Caco-2 (cell line): ENCODE measurements at places on chromosomes 12 and 14. TPM values are rescaled to one million over a fixed set of nuclear protein-coding genes. Genes with fewer than 3 reads are reported as not detected.

VRTN gene
- total RNA-seq: 1.7 and 1.8 TPM in 2 replicates

DNA sequence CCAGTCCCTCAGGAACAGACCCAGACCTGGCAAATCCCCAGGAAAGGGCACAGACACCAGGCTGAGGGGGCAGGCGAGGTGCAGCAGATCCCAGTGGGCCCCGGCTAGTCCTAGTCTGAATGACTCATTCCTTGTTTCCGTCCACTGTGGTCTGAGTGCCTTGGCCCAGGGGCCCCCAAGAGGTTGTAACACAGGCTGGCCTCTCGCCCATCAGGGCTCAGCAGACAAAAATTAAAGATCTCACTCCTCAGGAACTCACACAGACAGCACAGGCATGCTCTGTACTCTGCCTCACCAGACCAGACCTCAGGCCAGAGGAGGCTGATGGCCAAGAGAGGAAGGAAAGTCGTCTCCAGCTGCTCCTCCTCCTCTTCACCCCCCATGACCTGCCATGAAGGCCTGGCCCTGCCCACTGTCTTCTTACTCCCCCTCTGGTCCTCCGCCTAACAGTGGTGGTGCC, 7.7 kb upstream of the LTBP2 start:
- no peaks in the 10 kb centered on the region for H3K27me3 ChIP-seq
- DNase-seq: no peak
- peaks cover 28% of the 10 kb centered on the region for H3K4me1 ChIP-seq
- H3K4me3 ChIP-seq: no peak overlapping the region

GTF2A1 gene
- total RNA-seq: 35.1 and 42.7 TPM in 2 replicates

DNA sequence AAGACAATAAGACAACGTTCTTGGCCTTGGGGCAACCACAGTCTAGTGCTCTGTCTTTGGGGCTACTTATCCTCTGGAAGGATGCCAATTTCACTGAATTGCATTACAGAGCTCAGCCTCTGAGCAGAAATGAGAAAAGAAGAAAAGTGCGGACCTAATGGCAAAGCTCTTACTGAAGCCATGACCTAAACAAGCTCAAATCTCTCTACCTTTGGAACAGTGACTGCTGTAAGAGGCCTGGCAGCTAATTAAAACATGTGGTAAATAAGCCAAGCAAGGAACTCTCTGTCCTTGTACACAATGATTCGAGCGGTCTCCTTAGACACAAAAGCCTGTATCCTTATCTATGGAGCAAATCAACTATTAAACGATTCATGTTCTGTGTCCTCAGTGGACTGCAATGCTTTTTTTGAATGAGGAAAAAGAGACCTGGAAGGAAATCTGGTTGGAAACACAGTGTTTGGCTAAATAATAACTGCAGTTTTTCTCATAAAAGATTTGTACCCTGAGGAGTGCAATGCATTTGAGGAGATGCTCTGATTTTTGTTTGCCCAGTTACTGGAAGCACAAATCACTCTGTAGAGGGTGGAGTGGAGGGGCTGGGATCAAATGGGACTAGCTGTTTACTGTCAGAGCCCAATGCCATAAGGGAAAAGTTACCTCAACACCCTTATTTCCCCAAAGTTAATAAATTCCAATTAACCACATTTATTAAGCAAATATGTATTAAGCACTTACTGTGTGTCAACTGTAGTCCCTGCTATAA, 113.9 kb downstream of the NDUFA12 start:
- no peaks in the 10 kb centered on the region for H3K27me3 ChIP-seq
- H3K36me3 ChIP-seq: no peaks in the 10 kb centered on the region
- DNase-seq: no peak
- no peak overlapping the region for H3K4me3 ChIP-seq

- H3K4me3 ChIP-seq: no peak overlapping the region
- no peaks in the 10 kb centered on the region for H3K27me3 ChIP-seq
- 0 out of 2 replicates have a peak, but pooled peaks cover 5% of the 10 kb centered on the region for H3K4me1 ChIP-seq
- no peaks in the 10 kb centered on the region for H3K36me3 ChIP-seq
Observed at GRCh38 chr12:28824193-28824846, 324.8 kb upstream of the FAR2 start.

G2E3 gene
- 23.0 and 25.1 TPM in 2 replicates for total RNA-seq

NINJ2 gene
- total RNA-seq: 6.5 and 7.0 TPM in 2 replicates

WNK1 gene
- total RNA-seq: 206 and 224 TPM in 2 replicates

DNA sequence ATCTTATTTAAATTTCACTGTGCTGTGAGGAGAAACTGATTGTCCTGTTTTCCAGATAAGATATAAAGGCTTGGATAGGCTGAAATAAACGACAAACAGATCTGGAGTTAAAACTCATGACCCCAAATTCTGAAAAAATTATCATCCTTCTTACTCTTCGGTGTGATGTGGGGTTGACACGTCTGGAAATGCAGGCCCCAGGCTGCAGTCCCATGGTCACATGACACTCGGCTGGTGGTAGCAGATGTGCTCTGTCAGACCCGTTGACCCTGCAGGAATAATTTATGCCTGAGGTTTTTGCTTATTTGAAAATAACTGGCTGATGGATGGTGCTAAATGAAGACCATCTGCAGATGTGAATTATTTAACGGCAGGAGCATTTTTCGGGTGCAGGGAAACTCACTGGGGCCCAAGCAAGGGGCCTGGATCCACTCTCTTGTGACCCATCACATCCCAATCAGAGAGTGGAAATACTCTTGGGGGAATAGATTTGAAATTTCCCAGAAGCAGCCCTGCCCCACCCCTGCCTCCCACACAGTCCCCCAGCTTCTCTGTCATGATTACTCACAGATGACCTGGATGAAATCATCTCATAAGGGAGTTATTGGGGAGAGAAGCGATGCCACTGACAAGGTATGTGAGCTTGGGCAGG, 47.7 kb upstream of the CMKLR1 start:
- H3K4me3 ChIP-seq: no peak overlapping the region
- no peak overlapping the region for H3K27ac ChIP-seq
- no peaks in the 10 kb centered on the region for H3K27me3 ChIP-seq
- H3K36me3 ChIP-seq: no peaks in the 10 kb centered on the region
- DNase-seq: no peak

PPM1A gene
- total RNA-seq: 34.9 and 35.6 TPM in 2 replicates

- DNase-seq: no peak
- no peaks in the 10 kb centered on the region for H3K36me3 ChIP-seq
- no peak overlapping the region for H3K27ac ChIP-seq
- no peaks in the 10 kb centered on the region for H3K27me3 ChIP-seq
Observed at GRCh38 chr12:84807249-84807648, 105.3 kb downstream of the SLC6A15 start.

GPR68 gene
- total RNA-seq: 0.14 TPM in 2 replicates

DNA sequence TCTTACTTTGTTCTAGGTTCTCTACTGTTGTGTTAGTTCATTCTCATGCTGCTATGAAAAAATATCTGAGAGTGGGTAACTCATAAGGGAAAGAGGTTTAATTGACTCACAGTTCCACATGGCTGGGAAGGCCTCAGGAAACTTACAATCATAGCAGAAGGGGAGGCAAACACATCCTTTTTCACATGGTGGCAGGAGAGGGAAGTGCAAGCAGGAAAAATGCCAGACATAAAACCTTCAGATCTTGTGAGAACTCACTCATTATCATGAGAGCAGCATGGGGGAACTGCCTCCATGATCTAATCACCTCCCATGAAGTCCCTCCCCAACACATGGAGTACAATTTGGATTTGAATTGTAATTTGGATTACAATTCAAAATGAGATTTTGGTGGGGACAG, 69.6 kb downstream of the MGST1 start:
- H3K4me1 ChIP-seq: no peaks in the 10 kb centered on the region
- H3K36me3 ChIP-seq: no peaks in the 10 kb centered on the region
- no peak for DNase-seq
- H3K27me3 ChIP-seq: no peaks in the 10 kb centered on the region
- H3K4me3 ChIP-seq: no peak overlapping the region

- no peak overlapping the region for H3K27ac ChIP-seq
- no peak for DNase-seq
- no peak overlapping the region for H3K4me3 ChIP-seq
- no peaks in the 10 kb centered on the region for H3K36me3 ChIP-seq
- H3K27me3 ChIP-seq: no peaks in the 10 kb centered on the region
- H3K4me1 ChIP-seq: no peaks in the 10 kb centered on the region
Observed at GRCh38 chr14:105388976-105389375, 9.4 kb upstream of the TEX22 start.

DNA sequence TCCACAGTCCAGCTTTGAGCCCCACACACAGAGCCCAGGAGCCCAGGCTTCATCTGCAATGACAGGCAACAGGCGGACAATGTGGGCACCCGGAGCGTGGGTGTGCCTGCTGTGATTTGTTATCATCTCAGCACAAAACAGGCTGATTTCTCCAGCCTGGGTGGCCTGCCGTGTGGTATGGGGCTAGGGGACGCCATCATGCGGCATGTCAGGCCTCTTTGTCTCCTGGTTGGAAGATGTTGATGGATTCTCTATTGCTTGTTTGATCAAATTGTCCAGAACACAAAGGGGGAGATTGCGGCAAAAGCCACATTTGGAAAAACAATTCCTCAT, 147.1 kb downstream of the KIF26A start:
- no peaks in the 10 kb centered on the region for H3K4me1 ChIP-seq
- no peak overlapping the region for H3K4me3 ChIP-seq
- H3K27me3 ChIP-seq: no peaks in the 10 kb centered on the region
- no peak for DNase-seq

DNA sequence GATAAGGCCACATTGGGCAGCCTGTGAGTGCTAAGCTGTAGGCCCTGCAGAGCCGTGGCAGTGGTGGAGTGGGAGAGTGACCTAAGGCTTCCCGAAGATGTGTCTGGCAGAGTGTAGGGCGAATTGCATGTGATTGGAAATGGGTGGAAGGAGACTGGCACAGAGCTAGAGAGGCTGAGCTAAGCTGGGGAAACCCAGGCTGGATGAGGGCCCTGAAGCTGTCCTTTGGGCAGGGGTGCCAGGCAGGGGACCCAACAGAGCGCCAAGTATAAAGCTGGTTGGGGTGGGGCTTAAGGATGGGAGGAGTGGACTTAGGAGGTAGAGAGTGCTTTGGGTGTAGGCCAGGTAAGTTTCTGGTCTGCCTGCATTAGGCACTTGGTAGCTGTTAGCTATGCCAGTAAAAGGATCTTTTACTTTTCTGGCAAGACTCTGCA, 47.9 kb downstream of the WDR20 start:
- H3K4me3 ChIP-seq: no peak overlapping the region
- DNase-seq: no peak
- H3K27me3 ChIP-seq: no peaks in the 10 kb centered on the region
- no peak overlapping the region for H3K27ac ChIP-seq
- no peaks in the 10 kb centered on the region; the same call in 1 of the 2 replicates for H3K36me3 ChIP-seq
- H3K4me1 ChIP-seq: peaks cover 17% of the 10 kb centered on the region; the same call in 1 of the 2 replicates
